H1 (cell line): ENCODE measurements at places on chromosomes 16 and 17. TPM values are rescaled to one million over a fixed set of nuclear protein-coding genes. Genes with fewer than 3 reads are reported as not detected.

CCDC92B gene
- 5.5 and 9.0 TPM in 2 replicates for polyA plus RNA-seq

COX10 gene
- polyA plus RNA-seq = 18.0 and 21.8 TPM in 2 replicates

WNT9B gene
- 0.21 and 0.35 TPM in 2 replicates for polyA plus RNA-seq

TPSB2 gene
- polyA plus RNA-seq = 0.08 TPM in 1 of 2 replicates, not detected in the other

ITGA3 gene
- polyA plus RNA-seq = 24.0 and 34.4 TPM in 2 replicates

TNFRSF13B gene
- not detected in 2 replicates for polyA plus RNA-seq

CDRT15L2 gene
- polyA plus RNA-seq = not detected in 2 replicates

KRTAP1-5 gene
- polyA plus RNA-seq = not detected in 2 replicates

CACNG4 gene
- 3.6 and 5.3 TPM in 2 replicates for polyA plus RNA-seq

KRT20 gene
- not detected in 2 replicates for polyA plus RNA-seq
